ENCODE measurements at places on chromosomes 12 and 14.

GRCh38 chr14:88590173-88590572, 27.3 kb downstream of the ZC3H14 start:
- DNase-seq: peak; percentile 3

DNA sequence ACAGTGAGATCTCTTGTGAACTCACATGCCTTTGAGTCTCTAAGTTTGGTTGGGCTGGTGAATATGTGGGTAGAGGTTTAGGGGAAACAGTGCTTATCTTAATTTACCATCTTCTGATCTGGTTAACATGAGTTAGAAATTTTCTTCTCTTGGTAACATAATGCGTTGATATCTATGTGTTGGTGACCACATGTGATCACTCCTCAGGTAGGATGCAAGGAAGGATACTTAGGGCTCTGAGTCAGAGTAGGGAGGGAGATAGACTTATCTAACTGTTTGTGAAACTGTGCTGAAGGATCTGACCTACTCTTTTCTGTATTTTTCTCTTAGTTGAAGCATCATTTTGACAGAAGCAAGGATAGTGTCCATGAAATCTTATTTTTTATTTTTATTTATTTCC, 23.1 kb downstream of the FAM234B start:
- DNase-seq: no peak

DNA sequence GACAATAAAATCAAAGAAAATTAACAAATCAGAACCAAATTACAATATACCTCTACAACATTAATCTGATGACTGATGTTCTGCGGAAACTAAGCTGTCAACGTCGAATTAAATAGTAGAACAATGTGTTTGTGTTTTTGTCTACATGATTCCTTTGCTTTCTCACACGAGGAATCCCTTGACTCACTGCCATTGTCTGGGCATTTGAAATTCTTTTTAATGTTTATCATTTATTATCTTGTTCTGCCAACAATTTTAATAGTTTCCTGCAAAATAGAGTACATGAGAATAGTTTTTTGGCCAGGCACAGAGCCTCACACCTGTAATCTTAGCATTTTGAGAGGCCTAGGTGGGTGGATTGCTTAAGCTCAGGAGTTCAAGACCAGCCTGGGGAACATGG, 76.6 kb upstream of the KRAS start:
- DNase-seq: no peak

GRCh38 chr12:57629897-57630471, 3.0 kb downstream of the B4GALNT1 start:
- DNase-seq: no peak

DNA sequence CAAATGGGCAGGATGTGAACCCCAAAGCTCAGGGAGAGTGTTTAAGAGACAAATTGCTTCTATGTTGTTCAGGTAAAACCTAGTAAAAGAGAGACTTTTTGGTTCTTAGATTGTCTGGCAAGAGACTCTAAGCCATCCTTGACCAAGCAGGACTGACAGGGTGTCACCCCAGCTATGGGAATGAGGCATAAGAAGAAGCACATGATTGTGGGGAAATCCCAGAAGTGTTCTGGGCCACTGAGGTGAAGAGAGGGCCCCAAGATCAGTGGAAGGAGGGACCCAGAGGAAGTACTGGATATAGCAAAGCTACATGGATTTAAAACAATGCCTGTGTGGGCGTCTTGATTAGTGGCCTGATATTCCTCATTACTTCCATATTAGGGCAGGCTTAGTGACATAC, 99.0 kb downstream of the SAMD4A start:
- DNase-seq: no peak

DNA sequence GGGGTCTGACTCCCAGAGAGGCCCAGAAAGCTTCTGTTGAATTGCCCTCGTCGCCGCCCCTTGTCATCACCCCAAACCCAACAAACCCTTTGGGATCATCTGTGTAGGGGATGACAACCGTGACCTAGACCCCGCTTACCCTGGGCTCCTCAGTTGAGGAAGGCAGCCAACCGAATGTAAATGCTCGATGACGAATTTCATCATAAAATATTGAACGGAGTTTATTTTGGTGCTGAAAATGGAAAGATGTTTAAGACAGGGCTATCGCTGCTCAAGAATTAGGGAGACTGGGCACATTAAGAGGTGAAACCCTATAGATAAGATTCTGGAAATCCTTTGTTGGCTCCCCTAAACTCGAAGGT, 512 bp downstream of the ACTR10 start:
- no peak for DNase-seq

- no peak for DNase-seq
Observed at GRCh38 chr12:31220061-31220460, 105.9 kb downstream of the SINHCAF start.

GRCh38 chr12:3233797-3234196, 156.6 kb downstream of the TSPAN9 start:
- DNase-seq: no peak

DNA sequence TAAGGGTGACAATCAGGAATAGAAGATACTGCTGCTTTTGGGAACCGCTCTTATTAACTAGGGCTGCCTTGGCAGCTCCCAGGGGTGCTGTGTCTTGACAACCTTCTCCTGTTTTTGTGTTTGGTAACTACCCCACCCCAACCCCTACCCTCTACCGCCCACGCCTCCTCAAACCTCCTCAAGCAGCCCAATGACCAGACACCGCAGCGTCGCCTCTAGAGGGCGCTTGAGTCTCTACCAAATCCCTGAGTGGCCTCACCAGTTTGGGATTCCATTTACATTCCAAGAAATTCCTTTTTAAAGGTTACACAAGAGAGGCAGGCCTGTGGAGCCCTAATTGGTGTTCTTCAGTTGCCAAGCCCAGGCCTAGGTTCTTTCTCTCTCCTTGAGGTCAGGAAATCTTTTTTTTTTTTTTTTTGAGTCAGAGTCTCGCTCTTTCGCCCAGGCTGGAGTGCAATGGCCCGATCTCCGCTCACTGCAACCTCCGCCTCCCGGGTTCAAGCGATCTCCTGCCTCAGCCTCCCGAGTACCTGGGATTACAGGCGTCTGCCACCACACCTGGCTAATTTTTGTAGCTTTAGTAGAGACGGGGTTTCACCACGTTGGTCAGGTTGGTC, 72.4 kb upstream of the USP44 start:
- peak; percentile 90 for DNase-seq

DNA sequence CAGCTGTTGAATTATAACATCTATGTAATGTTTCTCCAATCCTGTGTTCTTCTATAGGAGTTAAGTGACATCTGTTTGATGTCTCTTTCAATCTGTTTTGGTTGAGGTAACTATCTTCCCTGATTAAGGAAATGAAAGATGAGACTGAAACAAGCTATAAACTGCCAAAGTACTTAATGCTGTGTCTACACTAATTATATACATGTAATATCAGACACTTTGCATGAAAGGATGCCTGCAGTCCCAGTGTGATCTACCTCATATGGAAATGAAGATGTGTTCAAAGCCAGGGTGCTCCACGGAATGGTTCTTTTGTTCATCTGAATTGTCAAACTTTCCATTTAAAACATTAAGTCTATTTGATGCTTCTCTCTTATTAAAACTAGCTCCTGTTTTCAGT, 958.3 kb downstream of the GALC start:
- no peak for DNase-seq

- DNase-seq: no peak
Observed at GRCh38 chr14:84998216-84998615, 531.7 kb upstream of the FLRT2 start.

- no peak for DNase-seq
Observed at GRCh38 chr14:22991852-22992251, 9.5 kb upstream of the AJUBA start.

GRCh38 chr14:71070169-71070568, 162.9 kb downstream of the PCNX1 start:
- no peak for DNase-seq

DNA sequence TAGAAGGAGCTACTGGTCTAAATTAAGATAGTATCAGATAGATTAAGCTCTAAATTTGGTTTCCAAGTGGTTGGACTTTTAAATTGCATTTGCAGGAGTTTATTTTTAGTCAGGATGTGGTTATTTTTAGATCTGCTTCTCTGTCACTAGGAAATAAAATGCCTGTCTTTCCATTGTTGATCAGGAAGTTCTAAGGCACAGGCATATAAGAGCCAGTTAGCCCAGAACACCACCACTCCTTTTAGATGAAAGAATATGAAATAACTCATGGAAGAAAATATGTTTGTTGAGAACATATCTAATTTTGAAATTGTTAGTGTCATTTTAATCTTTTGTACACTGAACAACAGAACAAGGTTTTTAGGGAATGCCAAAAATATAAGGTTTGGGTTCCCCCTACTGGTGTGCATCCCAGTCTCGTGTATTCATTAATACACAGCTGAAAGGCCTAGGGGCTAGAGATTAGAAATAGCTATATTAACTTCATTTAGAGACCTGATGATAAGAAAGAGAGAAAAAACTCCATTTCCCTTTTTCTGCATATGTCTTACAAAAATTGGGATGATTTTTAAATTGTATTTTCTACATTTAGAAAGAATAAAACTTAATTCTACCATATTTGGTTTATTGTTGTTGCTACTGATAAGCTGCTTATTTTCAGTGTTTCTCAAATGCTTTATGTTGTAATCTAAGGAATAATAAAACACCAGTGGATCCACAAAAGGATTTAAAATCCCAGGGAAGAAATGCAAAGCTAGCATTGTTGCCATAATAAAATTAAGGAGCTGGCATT, 67.2 kb downstream of the RIC8B start:
- peak; percentile 80 for DNase-seq

DNA sequence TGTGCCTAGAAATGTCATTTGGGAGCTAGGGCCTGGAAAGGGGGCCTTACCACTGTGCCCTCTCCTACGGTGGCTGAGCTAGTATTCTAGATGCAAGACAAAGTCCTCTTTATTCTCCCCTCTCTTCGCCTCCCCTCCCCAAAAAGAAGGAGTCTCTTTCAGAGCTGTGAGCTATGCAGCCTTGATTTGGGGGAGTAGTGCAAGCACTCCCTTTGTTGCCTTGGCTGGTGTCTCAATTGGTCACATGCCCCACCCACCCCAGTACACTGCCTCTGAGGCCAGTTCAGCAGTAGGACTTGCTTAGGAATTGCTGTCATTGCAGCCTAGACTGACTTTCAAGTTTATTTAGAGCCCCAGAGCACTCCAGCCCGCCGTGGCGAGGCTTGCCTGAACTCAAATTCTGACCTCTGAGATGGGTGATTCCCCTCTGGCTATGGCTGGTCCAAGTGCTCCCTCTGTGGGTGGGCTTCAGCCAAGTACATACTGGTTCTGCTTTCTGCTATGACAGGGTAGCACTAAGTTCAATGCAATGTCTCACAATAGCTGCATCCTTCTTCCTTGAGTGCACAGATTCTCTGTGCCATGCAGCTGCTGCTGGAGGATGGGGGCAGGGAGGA, 37.0 kb upstream of the FBXO33 start:
- DNase-seq: peak; percentile 6

- peak; percentile 66 for DNase-seq
Observed at GRCh38 chr12:57902478-57902969, 38.8 kb upstream of the ATP23 start.

GRCh38 chr12:85509081-85509856, 229.2 kb downstream of the ALX1 start:
- DNase-seq: no peak

- DNase-seq: no peak
Observed at GRCh38 chr12:34204830-34205285, 182.6 kb downstream of the ALG10 start.

- DNase-seq: peak; percentile 55
Observed at GRCh38 chr14:31596342-31597095, 35.3 kb downstream of the NUBPL start.

DNA sequence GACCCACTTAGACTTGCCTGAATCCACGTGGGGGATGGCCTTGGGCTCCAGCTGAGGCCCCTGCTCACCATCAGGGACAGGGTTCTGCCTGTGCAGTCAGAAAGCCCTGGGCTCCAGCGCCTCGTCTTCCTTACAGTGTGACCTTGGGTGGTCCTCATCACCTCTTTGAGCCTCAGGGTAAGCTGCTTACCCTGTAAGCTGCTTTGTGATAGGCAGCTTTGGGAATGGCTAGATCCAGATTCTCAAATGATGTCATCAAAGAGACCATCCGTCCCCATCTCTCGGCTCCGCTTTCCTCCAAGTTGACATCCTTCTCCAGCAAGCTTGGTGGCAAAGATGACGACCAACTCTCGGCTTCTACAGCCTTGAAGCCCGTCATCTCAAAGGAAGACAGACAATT, 127.0 kb downstream of the ADCK1 start:
- no peak for DNase-seq

GRCh38 chr12:1875608-1876007, 42.8 kb downstream of the CACNA2D4 start:
- no peak for DNase-seq
